ENCODE measurements at places on chromosomes 5 and 9.

DNA sequence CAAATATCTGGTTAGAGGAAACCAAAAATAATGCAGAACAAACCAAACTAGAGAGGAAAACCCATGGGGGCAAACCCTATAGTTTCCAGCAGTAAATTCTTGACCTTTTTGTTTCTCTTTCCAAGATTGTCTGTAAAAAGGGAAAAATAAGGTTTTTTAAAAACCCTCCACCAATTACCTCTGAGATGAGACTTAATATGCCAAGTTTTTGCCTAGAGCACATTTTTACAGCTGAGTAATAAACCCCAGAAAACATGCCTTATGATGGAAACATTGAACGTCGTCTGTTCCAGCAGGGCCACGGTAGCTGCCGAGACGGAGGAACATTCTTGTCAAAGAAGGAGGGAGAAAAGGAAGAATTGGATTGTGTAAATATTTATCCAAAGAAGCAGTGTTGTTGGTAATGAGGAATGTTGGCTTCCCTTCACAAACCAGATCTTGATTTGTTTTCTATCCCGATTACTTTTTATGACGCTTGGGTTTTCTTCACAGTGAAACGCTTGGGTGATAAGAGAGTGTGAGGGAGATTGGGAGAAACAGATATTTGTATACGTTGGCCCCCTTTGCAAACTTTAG is 17.3 kb upstream of the MSX2 start:
- no peak for DNase-seq

DNA sequence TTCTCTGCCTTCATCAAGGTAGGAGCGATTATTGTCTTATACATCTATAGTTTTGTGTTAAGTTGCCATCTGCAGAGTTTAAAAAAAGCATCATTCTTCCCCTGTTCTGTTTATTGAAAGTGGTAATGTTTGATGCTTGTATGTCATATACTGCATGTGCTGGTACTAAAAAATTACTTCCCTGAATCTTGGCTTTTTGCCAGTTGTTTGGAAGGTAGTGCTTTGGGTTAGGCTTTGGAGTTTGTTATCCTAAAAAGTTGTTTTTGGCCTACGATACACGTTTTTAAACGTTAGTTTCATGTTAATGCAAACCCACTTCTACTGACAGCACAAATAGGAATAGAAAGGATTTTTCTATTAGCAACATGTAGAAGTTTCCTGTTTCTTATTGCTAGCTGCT is 158.3 kb downstream of the GIN1 start:
- DNase-seq = no peak

DNA sequence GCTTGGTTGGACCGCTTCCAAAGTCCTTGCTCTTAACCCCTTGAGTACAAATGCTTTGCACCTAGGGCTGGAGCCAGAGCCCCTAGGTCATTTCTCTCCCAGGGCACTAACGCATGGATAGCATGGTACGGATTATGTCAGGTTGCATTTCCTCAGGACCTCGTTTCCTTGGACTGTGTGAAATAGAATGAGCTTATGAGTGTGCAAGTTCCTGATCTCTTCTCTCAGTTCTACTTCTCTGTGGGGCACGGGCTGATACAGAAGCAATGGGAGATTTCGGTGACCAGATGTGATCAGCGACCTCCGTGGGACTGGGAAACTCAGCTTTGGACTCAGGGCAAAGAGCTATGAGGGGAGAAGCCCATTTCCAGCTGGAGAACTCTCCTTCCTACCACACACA is 14.2 kb downstream of the SPARC start:
- no peak for DNase-seq

- DNase-seq = no peak
These were observed 56.3 kb downstream of the DAB2IP start for GRCh38 chr9:121707477-121708424.

GRCh38 chr9:136171009-136171800 is 33.7 kb downstream of the LHX3 start:
- no peak for DNase-seq

GRCh38 chr5:82470185-82470994 is 192.2 kb upstream of the RPS23 start:
- DNase-seq = no peak
